HuH-7.5 (cell line): ENCODE measurements at places on chromosomes 3 and 15.

DNA sequence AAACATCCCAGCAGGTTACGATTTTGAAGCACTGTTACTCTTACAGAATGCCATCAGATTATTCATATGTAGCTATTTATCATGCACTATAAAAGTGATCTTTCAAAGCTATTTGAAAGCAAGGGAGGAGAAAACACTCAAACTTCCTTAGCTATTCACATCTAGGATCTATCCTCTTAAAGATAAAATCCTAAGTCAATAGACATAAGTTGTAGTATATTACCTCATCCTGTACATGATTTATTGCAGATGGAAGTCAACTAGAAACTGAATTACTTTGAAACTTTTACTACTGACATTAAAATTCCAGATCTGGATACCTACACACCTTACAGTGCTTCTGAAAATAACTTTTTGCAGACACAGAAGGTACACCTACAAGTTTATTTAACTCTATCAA, 197.2 kb downstream of the MEIS2 start:
- DNase-seq, result no peak

- no peak for DNase-seq
These were observed 427.1 kb upstream of the C2CD4B start for GRCh38 chr15:62591842-62592838.

DNA sequence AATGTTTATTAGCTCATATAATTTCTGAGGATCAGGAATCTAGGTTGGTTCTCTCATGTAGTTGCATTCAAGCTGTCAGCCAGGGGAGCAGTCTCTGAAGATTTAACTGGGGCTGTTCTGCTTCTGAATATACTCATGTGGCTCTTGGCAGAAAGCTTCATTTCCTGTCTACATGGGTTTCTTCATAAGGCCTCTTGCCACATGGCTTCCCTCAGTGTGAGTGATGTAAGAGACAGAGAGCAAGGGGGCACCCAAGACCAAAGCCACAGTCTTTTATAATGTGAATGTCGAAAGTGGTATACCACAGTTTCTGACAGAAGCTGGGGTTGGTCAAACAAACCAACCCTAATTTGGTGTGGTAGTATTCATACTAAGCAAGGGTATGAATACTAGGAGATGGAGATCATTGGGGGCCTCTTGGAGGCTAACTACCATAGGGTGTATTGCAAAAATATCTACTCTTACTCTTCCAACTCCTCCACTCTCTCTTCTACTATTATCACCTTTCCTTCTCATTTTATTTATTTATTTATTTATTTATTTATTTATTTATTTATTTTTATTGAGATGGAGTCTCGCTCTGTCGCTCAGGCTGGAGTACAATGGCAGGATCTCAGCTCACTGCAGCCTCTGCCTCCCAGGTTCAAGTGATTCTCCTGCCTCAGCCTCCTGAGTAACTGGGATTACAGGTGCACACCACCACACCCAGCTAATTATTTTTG, 123.8 kb downstream of the B3GALNT1 start:
- DNase-seq, result no peak

- no peak for DNase-seq
These were observed 15.3 kb downstream of the ABTB1 start for GRCh38 chr3:127688022-127688415.

DNA sequence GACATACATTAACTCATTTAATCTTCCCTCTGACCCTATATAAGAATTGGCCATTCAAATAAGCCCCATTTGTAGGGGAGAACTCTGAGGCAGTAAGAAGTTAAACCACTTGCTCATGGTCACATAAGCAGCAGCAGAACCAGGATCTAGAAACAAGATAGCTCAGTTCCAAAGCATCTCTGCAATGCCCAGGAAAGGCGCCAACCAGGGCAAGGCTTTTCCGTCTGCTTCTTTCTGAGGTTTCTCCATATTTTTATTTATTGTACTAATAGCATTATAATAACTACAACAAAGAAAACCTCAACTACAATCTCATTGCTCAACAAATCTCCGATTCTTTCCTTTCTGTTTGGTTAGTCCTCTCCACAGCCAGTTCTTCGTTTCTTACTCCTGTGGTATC, 4.3 kb upstream of the UBE2E2 start:
- no peak for DNase-seq

DNA sequence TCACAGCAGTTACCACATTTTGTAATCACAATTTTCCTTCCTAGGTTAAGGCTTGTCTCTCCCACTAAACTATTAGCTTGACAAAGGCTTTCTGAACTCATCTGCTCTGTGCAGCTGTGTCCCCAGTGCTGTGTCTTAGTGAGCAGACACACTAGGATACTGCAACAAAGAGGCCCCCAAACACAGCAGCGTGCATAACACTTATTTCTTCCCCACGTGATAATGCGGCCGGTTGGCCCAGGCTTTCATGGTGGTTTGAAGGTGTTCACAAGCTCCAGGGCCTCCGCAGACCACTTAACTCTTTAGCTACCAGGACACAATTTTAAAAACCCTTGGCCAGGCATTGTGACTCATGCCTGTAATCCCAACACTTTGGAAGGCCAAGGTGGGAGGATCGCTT, 2.2 kb upstream of the HDAC11 start:
- no peak for DNase-seq

GRCh38 chr15:54987881-54988280, 208.9 kb downstream of the RSL24D1 start:
- DNase-seq, result no peak

GRCh38 chr15:81339321-81339720, 15.4 kb upstream of the STARD5 start:
- no peak for DNase-seq

- DNase-seq, result no peak
These were observed 75.8 kb downstream of the RORA start for GRCh38 chr15:61153291-61153690.

- DNase-seq, result peak; percentile 56
These were observed 1.4 kb downstream of the WNT7A start for GRCh38 chr3:13878281-13879101.

GRCh38 chr3:185534511-185534910, 17.9 kb downstream of the LIPH start:
- DNase-seq, result no peak

- DNase-seq, result no peak
These were observed 28.5 kb downstream of the EFCAB12 start for GRCh38 chr3:129399895-129400357.

- no peak for DNase-seq
These were observed 61.4 kb downstream of the SH3BP5 start for GRCh38 chr3:15271030-15271429.

DNA sequence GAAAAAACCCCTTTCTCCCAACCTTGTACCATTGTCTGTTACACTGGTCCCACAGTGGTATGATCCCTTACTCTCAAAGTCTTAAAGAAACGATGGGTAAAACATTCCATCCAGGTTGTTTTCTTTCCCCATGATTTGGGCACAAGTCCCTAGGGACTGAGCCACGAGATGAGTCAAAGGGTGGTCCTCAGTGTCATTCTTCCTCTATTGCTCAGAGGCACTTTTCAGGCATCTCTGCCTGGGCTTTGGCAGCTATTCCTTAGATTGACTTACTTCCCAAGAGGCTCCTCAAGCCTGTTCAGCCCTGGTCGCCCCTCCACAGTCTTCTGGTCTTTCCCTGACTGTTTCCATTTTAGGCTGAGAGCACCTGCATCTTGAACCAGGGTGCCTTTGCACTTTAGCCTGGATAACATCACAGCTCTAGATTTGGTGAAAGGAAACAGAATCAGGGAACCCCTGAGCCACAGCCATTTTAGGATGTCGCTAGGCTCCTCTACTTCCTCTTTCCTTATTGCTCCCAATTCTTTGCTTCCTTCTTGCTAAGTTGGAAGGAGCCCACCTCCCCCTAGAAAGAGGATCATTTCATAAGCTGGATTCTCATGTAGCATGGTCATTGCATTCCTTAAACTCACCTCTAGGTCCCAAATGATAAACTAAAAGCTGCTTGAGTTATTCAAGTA, 131.0 kb upstream of the TPRG1 start:
- no peak for DNase-seq
